Keratinocyte (primary cell): ENCODE measurements at places on chromosomes 2 and 18. TPM values are rescaled to one million over a fixed set of nuclear protein-coding genes. Genes with fewer than 3 reads are reported as not detected.
A peak's percentile ranks its signal among the peaks of the same experiment; 100 is the strongest.

DCDC2C gene
- polyA plus RNA-seq: not detected in 3 replicates

DNA sequence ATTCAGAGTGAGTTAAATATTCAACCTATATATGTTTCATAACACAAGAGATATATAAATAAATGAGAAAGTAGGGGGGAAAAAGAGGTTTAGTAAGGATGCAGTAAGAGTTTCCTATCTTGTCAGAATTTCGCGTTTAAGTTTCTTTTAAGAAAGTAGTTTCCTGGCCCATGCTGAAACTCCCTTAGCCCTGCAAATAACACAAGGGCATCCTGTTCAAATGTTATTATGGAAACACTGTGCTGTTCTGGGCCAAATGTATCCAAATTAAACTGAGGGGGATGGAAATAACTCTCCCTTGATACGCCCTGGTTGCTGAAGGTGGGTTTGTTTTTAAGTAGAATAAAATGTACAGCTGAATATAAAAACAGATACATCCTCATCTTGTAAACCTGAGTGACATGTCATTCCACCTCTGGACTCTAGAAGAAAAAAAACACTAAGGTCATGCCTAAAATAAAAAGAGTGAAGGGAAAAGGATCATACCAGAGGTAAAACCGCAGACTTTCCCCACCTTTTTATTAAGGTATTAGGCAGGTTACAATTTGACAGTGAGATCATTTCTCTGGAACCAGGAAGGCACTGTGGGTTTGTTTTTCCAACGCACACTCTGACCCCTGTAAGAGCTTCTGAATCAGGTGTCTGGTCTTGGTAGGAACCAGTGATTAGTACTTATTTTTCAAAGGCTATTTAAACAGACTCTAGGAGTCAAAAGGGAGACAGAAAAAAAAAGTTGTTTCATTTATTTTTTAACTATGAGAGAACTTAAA lies 16.7 kb downstream of the BCL2 start:
- no peak overlapping the region for H3K4me3 ChIP-seq
- no peaks in the 10 kb centered on the region for H3K36me3 ChIP-seq
- no peaks in the 10 kb centered on the region for H3K4me1 ChIP-seq
- H3K27me3 ChIP-seq: no peaks in the 10 kb centered on the region

DNA sequence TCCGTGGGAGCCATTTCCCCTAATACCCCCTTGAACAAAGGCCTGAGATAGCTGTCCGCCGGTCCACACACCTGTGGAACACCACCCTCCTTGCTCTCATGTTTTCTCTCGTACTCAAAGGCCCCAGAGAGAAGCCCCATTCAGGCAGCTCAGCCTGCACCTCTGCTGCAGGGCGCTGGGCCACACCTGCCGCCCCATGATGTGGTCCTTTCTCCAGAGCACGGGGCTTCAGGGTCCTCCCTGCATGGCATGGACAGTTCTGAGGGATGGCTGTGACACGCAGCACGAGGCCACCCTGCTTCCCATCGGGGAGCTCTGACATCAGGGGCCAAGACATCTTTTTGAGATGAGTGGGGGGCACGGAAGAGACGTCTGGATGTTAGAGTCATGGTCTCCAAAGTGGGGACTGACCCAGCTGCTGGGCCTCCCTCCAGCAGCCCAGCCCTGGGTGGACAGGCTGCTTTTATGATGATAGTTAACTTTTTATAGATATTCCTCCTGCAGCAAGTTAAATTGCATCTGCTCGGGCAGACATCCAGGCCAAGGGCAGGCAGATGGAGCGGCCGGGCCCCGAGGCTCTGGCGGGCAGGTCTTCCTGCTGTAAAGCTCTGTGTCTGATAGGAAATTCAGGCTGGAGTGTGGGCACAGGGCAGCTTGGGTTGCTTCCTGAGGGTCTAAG lies 56.7 kb downstream of the SDC1 start:
- DNase-seq: no peak
- no peaks in the 10 kb centered on the region for H3K36me3 ChIP-seq
- no peak overlapping the region for H3K27ac ChIP-seq

ZNF396 gene
- 0.20 to 0.49 TPM (median 0.33 TPM) in 3 replicates for polyA plus RNA-seq

DNA sequence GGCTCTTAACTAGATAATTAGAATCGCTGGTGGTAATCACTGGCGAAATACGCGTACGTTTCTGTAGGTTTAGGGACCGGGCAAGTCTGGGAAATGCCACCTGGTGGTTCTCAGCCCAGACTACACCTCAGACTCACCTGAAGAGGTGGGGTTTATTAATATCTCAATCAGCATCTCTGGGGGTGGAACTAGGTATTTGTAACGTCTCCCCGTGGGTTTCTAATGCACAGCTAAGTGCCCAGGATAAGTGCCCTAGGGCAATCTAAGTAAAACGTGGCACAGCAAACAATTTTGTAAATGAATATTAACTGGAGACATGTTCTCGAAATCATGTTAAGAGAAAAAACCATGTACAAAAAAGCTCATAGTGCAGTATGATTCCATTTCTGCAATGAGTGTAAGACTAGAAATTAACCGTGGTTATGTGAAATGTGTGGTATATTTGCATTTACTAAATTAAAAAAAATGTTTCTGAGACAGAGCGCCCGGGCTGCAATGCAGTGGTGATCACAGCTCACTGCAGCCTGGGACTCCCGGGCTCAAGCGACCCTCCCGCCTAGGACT lies 760 bp upstream of the CNOT11 start:
- H3K4me1 ChIP-seq: peaks cover 30% of the 10 kb centered on the region
- H3K27ac ChIP-seq: peak overlapping the region; percentile 83
- no peaks in the 10 kb centered on the region for H3K36me3 ChIP-seq

DNA sequence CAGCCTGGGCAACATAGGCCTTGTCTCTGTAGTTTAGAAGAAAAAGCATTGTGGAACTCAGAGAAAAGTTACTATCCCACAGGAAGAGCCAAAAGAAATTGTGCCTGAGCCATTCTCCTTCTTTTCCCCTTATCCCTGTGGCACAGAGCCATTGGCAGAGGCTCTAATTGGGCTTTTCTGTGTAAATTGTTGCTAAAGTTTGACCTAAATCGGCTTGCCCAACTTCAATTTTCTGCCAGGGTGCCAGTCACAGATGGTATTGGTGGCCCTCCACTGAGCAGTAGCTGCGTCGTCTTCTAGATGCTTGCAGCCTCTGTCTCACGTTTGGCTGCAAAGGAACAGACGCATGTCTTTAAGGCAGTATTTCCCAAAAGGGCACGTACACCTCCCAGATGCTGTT lies 30.3 kb downstream of the ZNF532 start:
- DNase-seq: no peak
- peaks cover 11% of the 10 kb centered on the region for H3K4me1 ChIP-seq
- no peak overlapping the region for H3K4me3 ChIP-seq
- H3K36me3 ChIP-seq: no peaks in the 10 kb centered on the region
- no peaks in the 10 kb centered on the region for H3K27me3 ChIP-seq

CAPN14 gene
- 0.57 to 2.2 TPM (median 1.1 TPM) in 3 replicates for polyA plus RNA-seq

PPP1R1C gene
- 3.0 to 4.3 TPM (median 3.1 TPM) in 3 replicates for polyA plus RNA-seq
